KG1 (cell line): ENCODE measurements at places on chromosomes 6 and 20.

DNA sequence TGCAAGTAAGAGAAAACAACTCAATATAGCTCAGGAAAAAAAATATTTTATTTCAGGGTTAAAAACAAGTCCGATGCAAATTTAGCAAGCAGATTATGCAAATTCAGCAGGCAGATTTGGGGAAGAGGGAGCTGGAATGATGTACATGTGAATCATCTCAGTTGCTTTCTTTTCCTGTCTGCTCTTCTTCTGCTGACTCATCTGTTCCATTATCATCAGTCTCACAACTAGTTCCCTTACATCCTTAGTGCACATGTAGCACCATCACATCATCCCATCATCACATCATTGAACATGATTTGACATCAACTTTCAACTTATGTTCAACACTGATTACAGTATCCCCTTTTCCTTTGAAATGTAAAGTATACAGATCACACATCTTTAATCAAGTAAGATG is 11.5 kb upstream of the DEFB113 start:
- no peak for DNase-seq

GRCh38 chr20:5511930-5512329 is 195.2 kb upstream of the PROKR2 start:
- no peak for DNase-seq

DNA sequence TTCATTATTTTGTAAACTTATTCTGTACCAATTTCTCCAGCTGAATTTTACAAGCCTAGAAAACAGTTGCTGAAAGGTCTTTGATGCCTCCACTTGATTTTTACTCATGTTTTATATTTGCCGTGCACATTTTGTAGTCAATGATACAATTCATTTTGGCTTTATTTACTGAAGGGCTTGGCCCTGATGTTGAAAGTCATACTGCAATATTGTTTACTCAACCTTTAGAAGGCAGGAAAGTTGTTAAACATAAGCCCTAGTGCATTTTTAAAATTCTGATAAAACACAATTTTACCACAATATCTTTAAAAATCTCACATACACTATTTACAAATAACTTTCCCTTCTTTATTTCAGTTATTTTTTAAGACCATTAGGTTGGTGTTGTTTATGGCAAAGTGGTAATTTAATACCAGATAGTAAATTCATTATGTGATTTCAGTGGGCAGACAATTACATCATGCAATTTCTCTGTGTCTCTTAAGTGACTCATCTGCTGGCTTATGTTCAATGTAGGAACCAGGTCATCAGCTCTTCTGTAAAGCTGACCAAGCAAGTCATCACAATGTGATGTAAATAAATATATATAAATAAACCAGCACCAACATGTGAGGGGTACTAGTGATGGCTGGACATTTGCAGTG is 121.1 kb upstream of the SLC35B3 start:
- no peak for DNase-seq

DNA sequence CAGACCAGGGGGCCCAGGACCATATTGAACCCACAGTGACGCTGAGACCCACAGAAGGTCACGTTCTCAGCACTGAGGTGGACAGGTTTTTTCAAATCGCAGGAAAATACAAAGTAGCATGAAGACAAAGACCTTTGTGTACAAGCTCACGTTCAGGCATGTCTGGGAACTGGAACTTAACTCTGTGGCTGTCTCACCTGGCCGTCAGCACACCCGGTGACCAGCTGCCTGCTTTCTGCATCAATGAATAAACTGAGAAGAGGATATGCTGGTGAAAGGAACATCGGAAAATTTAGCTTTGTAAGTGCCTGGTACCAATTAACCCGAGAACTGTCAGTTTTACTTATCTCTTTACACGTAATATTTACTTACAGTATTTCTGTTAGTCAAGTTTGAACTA is 36.5 kb downstream of the WDR27 start:
- no peak for DNase-seq

DNA sequence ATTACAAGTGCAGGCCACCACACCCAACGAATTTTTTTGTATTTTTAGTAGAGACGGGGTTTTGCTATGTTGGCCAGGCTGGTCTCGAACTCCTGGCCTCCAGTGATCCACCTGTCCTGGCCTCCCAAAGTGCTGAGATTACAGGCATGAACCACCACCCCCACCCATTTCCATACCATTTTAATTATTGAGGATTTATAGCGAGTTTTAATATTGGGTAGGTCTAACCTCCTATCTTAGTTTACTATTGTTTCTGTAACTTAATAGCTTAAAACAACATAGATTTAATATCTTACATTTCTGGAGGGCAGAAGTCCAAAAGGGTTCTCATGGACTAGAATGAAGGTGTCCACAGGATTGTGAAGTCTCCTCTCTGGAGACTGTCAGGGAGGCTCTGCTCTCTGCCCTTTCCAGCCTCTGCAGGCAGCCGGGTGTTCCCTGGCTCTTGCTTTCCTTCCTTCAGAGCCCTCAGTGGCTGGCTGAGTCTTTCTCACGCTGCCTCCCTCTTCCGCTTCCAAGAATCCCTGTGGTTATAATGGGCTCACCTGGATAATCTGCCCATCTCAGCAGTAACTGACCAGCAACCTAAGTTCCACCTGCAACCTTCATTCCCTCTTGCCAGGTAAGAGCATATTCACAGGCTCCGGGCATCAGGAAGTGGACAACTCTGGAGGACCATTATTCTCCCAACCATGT is 18.6 kb upstream of the BCAS4 start:
- DNase-seq = no peak

DNA sequence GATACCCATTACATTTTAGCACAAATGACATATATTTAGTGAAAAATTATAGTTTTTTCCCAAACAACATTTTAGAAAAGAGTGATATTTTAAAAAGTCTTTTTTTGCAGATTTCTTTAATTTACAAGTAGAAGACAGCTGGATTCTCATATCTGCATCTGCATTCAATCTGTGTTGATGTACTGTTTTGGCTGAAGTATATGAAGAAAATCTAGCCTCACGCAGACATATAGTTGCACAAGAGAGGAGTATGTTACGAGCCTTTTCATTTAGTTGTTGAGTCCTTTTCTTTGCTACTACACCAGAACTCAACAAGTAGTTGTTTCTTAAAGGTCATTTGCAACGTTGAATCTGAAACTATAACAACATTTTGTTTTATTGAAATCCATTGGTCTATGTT is 314.3 kb upstream of the SUPT3H start:
- no peak for DNase-seq

DNA sequence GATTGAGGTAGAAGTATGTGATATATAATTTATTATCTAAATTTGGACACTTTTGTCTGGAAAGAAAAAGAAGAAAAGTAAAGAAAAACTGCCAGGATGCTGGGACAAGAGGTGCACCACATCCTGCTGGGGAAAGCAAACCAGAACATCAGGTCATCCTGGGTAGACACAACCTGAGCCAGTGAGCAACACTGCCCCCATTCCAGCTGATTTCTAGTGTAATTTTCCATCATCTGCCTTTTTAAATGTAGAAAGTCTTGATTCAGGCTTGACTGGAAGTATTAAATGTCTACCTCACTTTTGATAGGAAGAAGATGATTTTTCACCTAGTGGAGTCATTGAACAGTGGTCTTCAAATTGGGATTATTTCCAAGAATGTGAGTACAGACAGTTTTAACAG is 1164.5 kb upstream of the CITED2 start:
- no peak for DNase-seq

DNA sequence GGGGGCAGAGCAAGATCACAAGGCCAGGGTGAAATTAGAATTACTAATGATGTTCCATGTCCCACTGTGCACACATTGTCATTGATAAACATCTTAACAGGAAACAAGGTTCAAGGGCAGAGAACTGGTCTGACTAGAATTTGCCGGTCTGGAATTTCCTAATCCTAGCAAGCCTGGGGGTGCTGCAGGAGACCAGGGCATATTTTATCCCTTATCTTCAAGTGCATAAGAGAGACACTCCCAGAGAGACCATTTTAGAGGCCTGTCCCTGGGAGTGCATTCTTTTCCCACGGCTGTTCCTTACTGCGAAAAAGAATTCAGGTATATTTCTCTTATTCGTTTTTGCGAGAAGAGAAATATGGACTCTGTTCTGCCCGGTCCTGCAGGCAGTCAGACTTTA is 41.5 kb downstream of the CD83 start:
- no peak for DNase-seq

- no peak for DNase-seq
These were observed 23.4 kb upstream of the HLA-DQB1 start for GRCh38 chr6:32689531-32690501.

DNA sequence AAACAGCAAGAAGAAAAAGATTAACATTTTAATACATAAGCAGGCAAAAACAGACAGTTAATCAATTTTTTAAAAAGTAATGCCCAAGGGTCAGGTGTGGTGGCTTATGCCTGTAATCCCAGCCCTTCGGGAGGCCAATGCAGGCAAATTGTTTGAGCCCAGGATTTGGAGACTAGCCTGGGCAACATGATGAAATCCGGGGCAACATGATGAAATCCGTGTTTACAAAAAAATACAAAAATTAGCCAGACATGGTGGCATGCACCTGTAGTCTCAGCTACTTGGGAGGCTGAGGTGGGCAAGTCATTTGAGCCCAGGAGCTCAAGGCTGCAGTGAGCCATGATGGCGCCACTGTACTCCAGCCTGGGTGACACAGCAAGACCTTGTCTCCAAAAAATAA is 94.1 kb upstream of the DST start:
- no peak for DNase-seq

- DNase-seq = no peak
These were observed 44.8 kb upstream of the CTAGE9 start for GRCh38 chr6:131755597-131755996.

DNA sequence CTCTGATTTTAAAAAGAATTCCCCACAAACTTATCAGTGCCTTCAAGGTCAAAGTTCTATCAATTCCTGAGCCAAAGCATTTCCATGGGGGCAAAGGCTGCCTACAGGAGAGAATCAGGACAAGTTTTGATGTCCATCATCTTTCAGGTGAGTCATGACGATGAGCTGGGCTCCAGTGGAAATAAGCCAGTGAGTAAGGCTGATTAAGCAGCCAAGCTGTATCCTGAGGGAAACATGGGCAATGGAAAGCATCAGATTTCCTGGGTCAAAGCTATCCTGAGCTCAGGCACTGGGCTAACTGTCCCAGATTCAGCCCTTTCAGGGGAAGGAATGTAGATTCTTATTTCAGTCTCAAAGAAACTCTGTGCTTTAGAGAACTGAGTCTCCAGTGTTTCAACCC is 377.4 kb downstream of the CD109 start:
- DNase-seq = no peak

DNA sequence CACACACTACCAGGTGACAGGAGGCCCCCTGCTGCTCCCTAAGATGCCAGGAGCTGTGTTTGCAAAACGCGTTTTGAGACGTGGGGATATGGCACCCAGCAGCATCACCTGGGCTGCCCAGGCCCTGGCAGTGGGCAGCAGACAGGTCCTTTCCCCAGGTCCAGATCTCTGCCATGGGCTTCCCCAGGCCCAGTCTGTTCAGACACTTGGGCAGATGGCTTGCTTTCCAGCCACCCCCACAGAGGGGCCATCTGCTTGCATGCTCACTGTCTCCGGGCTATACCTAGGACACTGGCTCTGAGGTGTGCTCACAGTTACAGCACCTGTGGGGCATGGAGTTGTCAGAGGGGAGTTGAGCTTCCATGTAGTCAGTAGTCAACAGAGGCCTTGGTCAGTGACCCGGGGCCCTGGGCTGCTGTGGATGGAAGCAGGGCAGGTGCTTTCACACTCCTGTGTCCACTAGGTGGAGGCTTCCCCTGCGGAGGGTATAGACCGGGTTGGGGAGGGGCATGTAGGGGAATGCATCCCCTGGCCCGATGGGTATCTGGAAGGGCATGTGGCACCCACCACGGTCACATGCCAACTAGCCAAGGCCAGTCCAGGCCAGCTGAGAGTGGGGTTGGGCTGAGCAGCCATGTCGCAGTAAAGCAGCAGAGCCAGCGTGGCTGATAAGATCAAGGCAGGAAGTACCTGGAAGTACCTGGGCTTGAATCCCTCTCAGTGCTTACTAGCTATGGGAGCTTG is 185.4 kb upstream of the SLC24A3 start:
- DNase-seq = no peak

GRCh38 chr6:153564803-153565202 is 433.7 kb upstream of the RGS17 start:
- no peak for DNase-seq

- no peak for DNase-seq
These were observed 76.1 kb upstream of the NAA20 start for GRCh38 chr20:19940988-19941460.

- no peak for DNase-seq
These were observed 209.3 kb downstream of the RNF144B start for GRCh38 chr6:18596531-18596835.

DNA sequence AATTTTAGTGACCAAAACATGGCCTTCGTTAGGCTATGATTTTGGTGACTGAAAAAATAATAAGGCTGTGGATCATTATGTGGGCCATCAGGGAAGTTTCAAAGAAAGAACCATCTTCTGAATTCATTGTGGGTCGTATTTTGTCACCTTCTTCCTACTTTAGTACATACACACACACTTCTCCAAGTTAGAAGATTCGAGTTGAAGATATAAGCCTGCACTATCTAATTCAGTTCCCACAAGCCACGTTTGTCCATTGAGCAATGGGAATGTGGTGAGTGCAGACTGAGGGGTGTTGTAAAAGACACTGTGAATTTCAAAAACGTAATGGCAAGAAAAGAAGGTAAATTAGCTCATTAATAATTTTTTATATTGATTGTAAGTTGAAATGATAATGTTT is 766.0 kb downstream of the KIF16B start:
- DNase-seq = no peak

DNA sequence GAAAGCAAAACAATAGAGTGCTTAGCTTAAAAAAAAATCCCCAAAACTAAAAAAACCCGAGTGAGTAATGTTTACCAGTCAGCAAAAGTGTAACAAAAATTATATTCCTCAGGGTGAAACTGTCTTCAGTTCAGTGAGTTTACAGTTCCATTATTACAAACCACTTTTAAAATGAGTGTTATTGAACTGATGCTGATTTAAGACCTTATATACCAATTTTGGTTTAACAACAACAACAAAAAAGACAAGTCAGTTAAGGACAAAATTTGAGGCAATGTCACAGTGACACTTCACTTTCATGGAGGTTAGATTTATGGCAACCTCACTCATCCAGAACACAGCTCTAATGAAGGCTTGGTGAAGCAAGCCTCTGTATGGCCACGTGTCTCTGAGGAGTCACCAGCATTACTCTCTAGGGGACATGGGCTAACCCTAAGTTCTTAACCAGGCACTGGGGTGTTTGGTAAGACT is 630.8 kb downstream of the PHF3 start:
- no peak for DNase-seq

GRCh38 chr6:90216072-90216977 is 80.3 kb downstream of the BACH2 start:
- no peak for DNase-seq

GRCh38 chr6:111482188-111482958 is 645 bp downstream of the REV3L start:
- DNase-seq = no peak
